Right renal cortex interstitium (tissue), 3 donors: ENCODE measurements at places on chromosomes 16 and 17. TPM values are rescaled to one million over a fixed set of nuclear protein-coding genes. Genes with fewer than 3 reads are reported as not detected.

Gene OTOP2
- polyA plus RNA-seq = not detected

Gene RSKR
- polyA plus RNA-seq = 8.9 TPM

Gene CAPN15
- 18.2 TPM for polyA plus RNA-seq

- DNase-seq = no peak
Observed at GRCh38 chr16:56894331-56894917, 29.4 kb downstream of the SLC12A3 start.

GRCh38 chr17:7677388-7678067, 9.8 kb downstream of the TP53 start:
- no peak for DNase-seq

Gene TBL3
- polyA plus RNA-seq = 32.0 TPM

- DNase-seq = no peak
Observed at GRCh38 chr17:29583324-29584248, 5.9 kb downstream of the GIT1 start.

DNA sequence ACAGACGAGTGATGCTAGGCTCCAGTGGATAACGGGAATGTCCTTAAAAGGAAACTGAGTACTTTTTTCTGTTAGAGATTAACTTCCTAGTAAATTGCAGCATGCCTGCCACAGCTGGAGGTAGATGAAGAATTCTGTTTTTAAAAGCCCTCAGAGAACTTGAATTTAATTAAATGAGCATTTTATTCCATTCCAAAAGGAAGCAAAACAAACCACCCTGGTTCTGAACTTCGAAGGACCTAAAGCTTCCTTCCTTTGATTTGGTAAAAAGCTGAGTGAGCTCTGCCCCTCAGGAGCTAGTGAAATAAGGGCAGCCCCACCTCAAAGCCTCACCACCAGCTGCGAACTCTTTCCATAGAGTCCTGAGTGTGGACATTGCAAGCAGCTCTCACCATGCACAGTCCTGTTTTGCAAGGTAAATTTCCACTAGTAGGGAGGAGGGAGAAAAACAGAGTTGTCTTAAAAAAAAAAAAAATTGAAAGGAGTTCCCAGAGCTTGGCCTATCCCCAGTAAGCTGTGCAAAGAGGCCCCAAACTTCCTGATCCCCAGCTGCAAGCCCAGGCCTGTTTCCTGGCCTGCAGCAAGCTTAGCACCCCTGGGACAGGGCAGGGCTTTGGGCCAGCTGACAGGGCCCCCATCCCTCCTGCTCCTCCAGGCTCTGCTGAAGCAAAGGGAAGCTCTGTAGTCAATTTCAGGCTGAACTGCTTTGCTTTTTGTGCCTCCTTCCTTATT, 11.2 kb downstream of the CHD9NB start:
- DNase-seq = no peak

Gene SNX20
- 0.54 TPM for polyA plus RNA-seq

GRCh38 chr16:56610017-56610608, 1.7 kb downstream of the MT2A start:
- no peak for DNase-seq

DNA sequence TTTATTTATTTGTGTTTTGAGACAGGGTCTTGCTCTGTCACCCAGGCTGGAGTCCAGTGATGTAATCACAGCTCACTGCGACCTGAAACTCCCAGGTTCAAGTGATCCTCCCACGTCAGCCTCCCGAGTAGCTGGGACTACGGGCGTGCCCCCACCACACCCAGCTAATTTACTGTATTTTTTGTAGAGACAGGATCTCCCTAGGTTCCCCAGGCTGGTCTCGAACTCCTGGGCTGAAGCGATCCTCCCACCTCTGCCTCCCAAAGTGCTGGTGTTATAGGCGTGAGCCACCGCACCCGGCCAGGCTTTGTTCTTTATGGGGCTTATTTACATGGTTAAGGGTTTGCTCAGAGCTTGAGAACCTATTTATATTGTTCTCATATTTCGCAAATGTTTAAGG, 5.8 kb upstream of the MEIOB start:
- DNase-seq = no peak

- no peak for DNase-seq
Observed at GRCh38 chr17:31085563-31085962, 9.2 kb upstream of the NF1 start.

Gene PRM2
- not detected for polyA plus RNA-seq

DNA sequence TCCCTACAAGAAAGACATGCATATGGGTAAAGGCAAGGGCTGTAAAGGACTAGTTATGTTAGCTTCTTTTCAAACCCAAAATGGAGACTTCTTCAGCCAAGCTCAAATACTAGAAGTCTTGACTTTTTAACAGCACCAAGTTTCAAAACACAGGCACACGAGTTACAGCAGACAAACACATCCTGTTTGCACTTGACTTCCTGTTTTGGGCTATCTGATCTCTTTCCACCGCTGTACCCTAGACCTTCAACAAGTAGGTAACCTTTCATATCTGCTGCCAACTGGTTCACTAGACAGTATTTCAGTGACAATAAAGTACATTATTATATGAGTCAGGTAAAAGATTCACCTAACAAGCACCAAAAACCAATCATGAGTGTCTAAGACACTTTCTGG, 12.3 kb downstream of the RFFL start:
- no peak for DNase-seq

Gene IL34
- 0.85 TPM for polyA plus RNA-seq

Gene LITAFD
- not detected for polyA plus RNA-seq

Gene SUZ12
- 48.7 TPM for polyA plus RNA-seq

- no peak for DNase-seq
Observed at GRCh38 chr16:15057681-15058417, 2.0 kb upstream of the NTAN1 start.

DNA sequence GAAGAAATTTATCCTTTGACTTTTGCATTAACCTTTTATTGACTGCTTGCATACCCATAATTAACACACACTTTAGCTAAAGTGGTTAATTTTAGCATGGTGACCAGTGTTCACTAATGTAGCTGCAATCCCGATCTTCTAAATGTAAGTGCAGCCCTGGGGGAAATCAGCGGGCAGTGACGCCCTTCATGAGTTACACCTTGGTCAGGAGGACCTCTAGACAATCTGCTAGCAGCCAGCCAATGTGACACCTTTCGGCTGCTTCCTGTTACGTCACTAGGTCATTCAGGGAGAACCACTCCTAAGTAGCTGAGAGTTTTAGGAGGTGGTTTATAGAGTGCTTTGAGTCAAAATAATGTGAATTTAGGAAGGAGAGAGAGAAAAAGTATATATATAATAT, 180.5 kb downstream of the IRX3 start:
- no peak for DNase-seq

Gene SLC38A8
- polyA plus RNA-seq = not detected

Gene CMC2
- polyA plus RNA-seq = 68.6 TPM

- no peak for DNase-seq
Observed at GRCh38 chr16:71276589-71277334, 12.4 kb downstream of the CMTR2 start.

DNA sequence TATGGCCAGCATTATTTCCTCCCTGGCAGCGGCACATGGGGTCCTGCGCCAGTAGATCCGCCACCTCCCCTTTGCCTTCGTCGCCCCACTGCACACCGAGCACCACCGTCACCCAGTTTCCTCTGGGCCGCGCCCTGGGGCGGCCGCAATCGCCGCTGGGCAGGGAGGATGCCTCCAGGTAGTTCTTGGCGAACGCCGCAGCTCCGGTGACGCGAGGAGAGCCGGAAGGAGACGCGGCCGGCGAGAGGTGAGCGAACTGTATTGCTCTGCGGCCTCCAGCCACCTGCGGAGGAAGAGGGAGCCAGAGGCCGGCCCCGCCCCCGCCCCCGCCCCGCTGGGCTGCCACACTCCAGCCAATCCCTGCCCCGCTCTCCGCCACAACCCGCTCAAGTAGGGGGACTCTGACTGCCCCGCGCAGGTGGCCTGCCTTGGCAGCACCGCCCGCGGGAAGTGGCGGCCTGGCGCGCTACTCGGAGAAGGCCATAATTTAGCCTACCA, 11.8 kb upstream of the SLFN13 start:
- DNase-seq = no peak

GRCh38 chr17:79420318-79421243, 190.3 kb downstream of the RBFOX3 start:
- no peak for DNase-seq

GRCh38 chr16:68732042-68732680, 4.9 kb upstream of the CDH1 start:
- no peak for DNase-seq

- DNase-seq = no peak
Observed at GRCh38 chr16:10040136-10041080, 141.8 kb downstream of the GRIN2A start.

- no peak for DNase-seq
Observed at GRCh38 chr16:4327386-4328045, 11.6 kb downstream of the GLIS2 start.

Gene KRT9
- not detected for polyA plus RNA-seq

Gene CSH1
- polyA plus RNA-seq = 3.4 TPM

DNA sequence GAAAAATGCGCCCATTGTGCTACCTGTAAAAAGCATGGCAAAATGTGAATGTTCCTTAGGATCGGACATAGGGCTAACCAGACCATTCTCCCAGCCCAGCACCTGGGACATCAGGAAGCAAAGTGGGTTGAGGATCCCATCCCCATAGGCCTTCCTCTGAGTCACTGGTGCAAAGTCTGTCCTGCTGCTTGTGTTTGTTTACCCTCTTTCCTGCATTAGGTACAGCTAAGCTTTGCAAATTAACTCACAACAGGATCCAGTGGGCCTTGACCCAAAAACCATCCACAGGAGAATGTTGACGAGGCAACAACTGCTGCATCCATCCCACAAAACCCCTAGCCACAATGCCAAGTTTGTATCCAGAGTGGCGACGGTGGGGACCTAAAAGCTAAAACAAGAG, 106.2 kb downstream of the GRIN2A start:
- DNase-seq = no peak

Gene TMEM238L
- 2.6 TPM for polyA plus RNA-seq

DNA sequence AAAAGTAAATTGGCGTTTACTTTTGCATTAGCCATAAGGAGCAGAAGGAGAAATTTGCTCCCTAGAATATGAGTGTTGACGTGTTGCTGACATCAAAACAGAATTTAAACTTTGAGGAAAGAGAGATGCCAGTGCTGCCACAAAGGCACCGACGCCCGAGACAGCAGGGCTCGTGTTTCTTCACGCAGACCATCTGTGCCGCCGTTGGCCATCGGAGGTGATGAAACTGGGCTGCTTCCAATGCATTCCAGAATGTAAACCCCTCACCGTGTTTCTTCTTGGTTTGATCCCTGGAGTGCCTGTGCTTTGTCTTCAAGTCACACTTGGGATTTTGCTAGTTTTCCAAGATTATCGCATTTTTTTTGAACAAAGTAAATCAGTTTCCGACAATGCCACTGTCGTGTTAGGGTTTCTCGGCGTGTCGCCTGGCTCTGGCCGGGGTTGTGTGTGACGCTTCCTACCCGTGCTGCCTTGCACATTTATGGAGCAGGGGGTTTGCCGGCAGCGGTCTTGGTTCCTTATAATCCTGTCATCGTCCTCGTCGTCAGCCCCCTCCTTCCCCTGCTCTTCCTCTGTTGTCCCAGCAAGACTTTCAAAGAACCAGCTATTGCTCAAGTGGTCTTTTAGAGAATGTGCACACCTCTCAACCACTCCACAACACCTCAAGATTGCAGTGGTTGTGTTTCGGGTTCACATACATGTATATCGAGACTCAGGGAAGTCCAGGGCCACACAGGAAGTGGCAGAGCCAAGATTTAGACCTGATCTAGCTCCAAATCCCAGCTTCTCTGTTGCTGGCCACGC, 103.9 kb downstream of the METRNL start:
- no peak for DNase-seq

- no peak for DNase-seq
Observed at GRCh38 chr17:70225276-70225675, 55.9 kb downstream of the KCNJ2 start.

GRCh38 chr16:14677627-14678026, 16.5 kb downstream of the PLA2G10 start:
- no peak for DNase-seq

Gene LGALS9B
- polyA plus RNA-seq = not detected

DNA sequence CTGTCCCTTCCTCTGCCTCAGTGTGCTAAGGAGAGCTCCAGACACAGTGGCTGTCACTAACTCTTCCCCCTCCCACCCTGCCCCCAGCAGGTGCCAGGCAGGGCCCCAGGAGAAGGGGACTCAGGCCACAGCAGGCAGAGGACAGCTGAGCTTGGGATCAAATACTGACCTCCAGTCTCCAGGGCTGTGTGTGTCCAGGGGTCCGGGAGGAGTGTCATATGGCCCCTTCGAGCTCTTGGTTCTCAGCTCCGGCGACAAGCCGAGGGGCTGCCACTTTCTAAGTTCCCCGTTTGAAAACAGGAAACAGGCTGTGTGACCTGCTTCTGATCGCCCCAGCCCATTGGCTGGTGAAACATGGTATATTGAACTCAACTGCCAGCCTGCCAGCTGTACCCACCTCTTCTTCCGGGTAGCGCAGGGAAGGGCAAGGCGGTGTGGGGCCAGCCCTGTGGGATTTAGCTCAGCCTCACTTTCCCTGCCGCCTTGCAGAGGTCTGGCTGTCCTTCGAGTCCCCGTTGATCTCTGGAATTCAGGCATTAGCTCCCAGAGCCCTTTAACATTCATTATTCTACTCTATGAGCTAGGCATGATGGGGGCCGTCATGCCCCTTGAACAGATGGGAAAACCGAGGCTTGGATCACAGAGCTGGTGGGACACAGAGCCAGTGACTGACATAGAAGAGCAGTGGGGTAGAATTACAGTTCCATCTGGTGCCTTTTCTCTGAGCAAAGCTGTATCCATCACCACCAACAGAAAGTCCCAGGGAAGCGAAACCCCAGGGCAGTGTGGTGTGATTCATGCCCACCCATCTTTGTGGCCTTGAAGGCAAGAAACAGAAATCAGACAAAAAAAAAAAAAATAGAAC, at the start of gene SNX20:
SNX20 (minus strand) TSS at position 292 of the 865 bp plus-strand sequence. CDS start 3,786 bp downstream, outside the sequence.
- no peak for DNase-seq

DNA sequence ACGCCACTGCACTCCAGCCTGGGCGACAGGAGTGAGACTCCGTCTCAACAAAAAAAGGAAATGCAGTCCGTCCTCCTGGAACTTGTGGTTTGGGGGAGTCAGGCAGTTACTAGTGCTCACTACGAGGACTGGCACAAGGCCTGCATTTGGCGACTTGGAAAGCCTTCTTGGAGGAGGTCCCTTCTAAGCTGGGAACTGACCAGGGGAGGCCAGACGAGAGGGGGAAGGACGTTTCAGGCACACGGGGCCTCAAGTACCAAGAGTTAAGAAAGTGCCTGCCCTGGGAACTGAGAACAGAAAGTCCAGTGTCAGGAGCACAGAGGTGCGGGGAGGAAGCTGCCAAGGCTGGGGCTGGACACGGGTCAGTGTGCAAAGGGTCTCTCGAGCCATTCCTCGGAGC, 89.9 kb downstream of the ABR start:
- no peak for DNase-seq

GRCh38 chr16:9099131-9099625, 7.7 kb downstream of the HAPSTR1 start:
- no peak for DNase-seq

DNA sequence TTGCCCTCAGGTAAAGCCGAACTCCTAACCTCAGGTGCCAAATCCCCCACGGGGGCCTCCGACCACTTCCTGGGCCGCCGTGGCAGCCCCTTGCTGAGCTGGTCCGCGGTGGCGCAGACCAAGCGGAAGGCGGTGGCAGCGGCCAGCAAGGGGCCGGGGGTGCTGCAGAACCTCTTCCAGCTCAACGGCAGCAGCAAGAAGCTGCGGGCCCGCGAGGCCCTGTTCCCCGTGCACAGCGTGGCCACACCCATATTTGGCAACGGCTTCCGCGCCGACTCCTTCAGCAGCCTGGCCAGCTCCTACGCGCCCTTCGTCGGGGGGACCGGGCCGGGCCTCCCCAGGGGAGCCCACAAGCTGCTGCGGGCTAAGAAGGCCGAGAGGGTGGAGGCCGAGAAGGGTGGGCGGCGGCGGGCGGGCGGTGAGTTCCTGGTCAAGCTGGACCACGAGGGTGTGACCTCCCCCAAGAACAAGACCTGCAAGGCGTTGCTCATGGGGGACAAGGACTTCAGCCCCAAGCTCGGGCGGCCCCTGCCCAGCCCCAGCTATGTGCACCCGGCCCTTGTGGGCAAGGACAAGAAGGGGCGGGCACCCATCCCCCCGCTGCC, 51.6 kb downstream of the ACTG1 start:
- no peak for DNase-seq
